ENCODE measurements at places on chromosomes 7 and 10. TPM values are rescaled to one million over a fixed set of nuclear protein-coding genes. Genes with fewer than 3 reads are reported as not detected.

DNA sequence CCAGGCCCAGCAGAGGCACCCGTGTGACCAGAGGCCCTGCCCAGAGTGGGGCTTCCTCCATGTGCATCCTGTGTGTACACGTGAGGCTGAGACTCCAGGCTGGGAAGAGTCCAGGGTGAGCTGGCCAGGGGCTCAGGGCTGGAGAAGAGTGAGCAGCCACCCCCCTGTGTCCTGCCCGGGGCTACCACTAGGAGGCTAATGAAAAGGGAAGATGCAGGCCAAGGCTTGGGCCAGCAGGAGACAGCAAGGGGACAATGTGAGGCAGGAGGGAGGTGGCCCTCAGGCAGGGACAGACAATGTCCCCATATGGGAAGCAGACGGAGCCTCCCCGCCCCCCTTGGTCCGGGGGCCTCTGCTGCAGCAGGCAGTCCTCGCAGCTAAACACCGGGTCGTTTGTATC lies 102.0 kb downstream of the HIF1AN start:
- DNase-seq: no peak

The PLPP4 gene
- not detected for total RNA-seq

- no peak for DNase-seq
Observed at GRCh38 chr7:55119571-55119970, 100.8 kb downstream of the EGFR start.

DNA sequence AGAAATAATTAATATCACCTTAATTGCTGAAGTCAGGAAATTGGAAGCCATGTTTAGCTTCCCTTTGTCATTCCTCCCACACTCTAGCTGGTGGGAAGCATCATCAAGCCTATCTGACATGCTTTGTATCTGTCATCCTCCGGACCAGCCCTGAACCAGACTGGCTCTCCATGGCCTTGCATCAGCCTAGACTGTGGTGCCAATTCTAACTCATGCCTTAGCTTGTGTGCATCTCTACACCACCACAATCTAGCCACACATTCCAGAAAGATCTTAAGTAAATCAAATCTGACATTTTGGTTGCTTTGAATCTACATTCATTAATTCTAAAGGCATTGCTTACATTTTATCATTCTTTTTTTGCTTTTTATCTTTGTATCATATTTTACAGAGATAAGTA lies 196.4 kb upstream of the VSTM2A start:
- no peak for DNase-seq

DNA sequence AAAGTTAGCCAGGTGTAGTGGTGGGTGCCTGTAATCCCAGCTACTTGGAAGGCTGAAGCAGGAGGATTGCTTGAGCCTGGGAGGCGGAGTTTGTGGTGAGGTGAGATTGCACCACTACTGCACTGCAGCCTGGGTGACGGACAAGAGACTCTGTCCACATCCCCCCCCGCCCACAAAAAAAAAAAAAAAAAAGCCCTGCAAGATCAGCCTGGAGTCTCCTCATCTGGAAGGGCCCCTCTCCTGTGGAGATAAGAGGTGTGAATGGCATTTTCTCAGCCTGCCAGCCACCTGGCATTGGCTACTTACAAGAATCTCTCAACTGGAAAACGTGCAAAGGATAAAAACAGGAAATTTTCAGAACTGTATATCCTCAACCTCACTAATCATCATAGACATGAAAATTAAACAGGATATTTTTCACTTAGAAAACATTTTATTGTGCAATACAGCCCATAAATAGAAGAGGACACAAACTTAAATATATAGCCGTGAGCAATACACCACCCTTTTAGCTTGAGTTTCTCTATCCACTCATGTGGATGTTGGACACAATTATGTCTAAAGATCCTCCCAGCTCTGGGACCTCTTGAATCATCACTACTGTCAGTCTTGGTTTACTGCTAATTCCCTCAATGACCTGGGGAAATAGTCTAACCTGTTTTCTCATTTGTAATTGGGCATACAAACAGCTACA lies 11.3 kb upstream of the TSPAN15 start:
- no peak for DNase-seq

GRCh38 chr10:15472431-15473395 lies 101.6 kb upstream of the FAM171A1 start:
- peak; percentile 28 for DNase-seq

DNA sequence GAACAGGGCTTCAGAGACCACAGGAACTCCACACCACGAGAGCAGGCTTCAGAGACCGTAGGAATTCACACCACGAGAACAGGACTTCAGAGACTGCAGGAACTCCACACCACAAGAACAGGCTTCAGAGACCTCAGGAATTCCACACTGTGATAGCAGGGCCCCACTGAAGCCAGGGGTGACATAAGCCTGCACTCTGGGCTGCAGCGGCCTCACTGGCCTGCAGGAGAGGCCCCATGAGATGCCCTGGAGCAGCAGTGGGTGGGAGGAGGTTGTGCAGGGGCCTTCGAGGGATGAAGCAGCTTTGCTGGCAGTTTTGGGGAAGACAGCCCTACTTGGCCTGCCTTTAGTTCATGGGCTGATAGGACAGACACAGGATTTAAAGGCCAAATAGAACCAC lies 614.7 kb downstream of the PTPRN2 start:
- no peak for DNase-seq

DNA sequence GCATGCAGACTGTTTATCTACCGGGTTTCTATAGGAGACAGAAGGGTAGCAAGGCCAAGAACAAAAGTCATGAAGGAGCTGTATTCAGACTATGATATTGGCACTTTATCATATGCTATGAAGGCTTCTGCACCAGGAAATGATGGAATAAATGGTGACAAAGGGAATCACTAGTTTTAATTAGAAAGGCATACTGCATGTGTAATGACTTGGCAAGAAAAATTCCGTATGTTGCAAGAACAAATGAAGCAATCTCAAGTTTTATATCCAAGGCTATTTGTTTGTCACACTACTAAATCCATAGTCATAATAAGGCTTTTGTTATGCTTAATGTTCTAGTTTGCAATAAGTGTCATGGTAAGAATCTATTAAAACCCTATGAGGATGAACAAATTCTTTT lies 230.9 kb downstream of the ZEB1 start:
- DNase-seq: no peak

DNA sequence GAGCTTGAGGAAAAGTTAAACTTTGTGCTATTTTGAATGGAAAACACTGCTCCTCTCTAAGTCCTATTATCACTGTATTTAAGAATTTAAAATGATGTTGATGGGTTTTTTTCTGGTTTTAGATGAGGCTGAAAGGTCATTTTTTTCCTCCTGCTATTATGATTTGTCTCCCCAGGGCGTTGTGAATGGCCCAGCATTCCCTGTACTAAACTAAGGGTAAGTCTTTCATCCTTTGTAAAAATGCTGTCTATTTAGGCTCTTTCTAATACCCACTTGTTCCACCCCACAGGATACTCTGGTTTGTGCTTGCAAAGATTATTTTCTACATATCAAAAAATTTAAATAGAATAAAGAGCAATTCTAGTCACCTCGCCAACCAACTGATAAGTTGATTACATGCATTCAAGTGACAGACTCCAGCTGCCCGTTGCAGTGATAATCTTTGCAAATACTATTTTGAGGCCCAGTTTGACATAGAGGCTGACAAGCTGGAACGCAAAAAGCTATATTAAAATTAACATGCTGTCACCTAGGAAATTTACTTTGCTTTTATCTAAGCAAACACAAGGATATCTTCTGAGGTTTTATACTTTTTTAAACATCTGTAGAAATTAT lies 222.3 kb upstream of the TMEM229A start:
- DNase-seq: no peak

The ZNF804B gene
- total RNA-seq: not detected

- DNase-seq: peak; percentile 64
Observed at GRCh38 chr10:73095481-73096021, 1.1 kb downstream of the P4HA1 start.

The SPAG6 gene
- total RNA-seq: not detected

- DNase-seq: no peak
Observed at GRCh38 chr10:80412486-80412885, 4.1 kb downstream of the PRXL2A start.

GRCh38 chr10:89307269-89307577 lies 5.4 kb downstream of the IFIT2 start:
- DNase-seq: no peak

GRCh38 chr7:109890622-109891021 lies 1200.3 kb upstream of the LRRN3 start:
- no peak for DNase-seq
